ENCODE measurements at places on chromosomes 5 and 9. TPM values are rescaled to one million over a fixed set of nuclear protein-coding genes. Genes with fewer than 3 reads are reported as not detected.

C9orf153 gene
- total RNA-seq = 0.43 TPM

FOXI1 gene
- total RNA-seq = not detected

CD180 gene
- total RNA-seq = 27.4 TPM

PCDHB16 gene
- total RNA-seq = 0.54 TPM

DNA sequence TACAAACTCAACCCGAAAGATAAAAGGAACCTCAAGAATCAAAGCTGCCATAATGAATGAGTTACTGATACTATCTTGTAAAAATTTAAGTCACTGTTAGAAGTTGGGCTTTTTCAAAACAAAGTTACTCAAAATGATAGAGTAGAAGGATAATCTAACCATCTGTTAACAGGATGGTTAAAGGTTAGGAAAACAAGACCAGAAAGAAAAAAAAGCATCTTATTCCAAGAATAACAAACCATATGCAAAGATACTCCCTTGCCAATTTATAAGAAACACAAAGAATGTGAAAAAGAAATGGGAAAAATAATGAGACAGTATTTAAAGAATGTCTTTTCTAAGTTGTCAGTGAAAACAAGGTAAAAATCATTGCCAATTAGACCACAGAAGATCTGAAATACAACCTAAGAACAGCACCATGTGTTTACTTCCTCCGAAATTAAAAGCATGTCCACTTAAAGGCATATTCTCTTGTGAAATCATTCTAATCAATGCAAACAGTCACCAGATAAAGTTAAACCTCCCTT lies 51.2 kb downstream of the STRBP start:
- H3K4me3 ChIP-seq = no peak overlapping the region
- no peak for DNase-seq
- H3K36me3 ChIP-seq = no peaks in the 10 kb centered on the region
- H3K4me1 ChIP-seq = no peaks in the 10 kb centered on the region
- no peak overlapping the region for H3K27ac ChIP-seq

GRCh38 chr5:118989816-118990215 lies 1.5 kb upstream of the DTWD2 start:
- H3K36me3 ChIP-seq = no peaks in the 10 kb centered on the region
- peaks cover 15% of the 10 kb centered on the region for H3K4me1 ChIP-seq

DNA sequence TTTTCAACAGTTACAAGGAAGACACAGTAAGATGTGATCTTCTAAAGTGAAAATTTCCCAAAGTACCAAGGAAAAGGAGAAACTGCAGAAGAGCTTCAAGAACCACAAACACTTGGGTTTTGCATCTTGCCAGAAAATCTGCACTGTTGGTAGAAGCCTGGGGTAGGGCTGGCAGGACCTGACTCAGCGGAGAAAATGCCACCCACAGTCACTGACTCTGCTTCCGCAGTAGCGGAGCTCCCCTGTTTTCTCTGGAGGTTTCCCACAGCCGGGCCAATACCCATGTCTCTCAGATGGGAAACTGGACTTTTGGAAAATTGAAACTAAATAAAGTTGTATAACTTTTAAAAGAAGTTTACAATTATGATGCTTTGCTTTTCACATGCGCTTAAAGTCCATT lies 104.2 kb downstream of the MEF2C start:
- H3K27me3 ChIP-seq = no peaks in the 10 kb centered on the region
- H3K36me3 ChIP-seq = peaks cover 24% of the 10 kb centered on the region
- DNase-seq = no peak
- H3K27ac ChIP-seq = no peak overlapping the region
- no peaks in the 10 kb centered on the region for H3K4me1 ChIP-seq

DNA sequence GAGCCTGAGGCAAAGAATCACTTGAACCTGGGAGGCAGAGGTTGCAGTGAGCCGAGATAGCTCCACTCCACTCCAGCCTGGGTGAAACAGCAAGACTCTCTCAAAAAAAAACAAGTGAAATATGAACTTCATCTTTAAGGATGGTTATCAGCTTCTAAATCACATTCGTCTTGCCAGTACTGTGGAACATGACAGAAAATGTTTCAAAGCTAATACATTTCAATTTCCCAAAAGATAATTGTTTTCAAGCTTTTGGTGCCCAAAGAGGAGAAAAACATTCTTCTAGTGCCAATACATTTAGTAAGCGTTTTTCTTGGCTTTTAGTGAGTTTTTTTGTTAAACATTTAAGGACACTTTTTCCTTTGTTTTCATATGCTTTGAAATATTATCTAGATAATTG lies 4.4 kb upstream of the IFT74 start:
- H3K27ac ChIP-seq = no peak overlapping the region
- no peak overlapping the region for H3K4me3 ChIP-seq
- no peaks in the 10 kb centered on the region for H3K36me3 ChIP-seq
- H3K27me3 ChIP-seq = no peaks in the 10 kb centered on the region

DNA sequence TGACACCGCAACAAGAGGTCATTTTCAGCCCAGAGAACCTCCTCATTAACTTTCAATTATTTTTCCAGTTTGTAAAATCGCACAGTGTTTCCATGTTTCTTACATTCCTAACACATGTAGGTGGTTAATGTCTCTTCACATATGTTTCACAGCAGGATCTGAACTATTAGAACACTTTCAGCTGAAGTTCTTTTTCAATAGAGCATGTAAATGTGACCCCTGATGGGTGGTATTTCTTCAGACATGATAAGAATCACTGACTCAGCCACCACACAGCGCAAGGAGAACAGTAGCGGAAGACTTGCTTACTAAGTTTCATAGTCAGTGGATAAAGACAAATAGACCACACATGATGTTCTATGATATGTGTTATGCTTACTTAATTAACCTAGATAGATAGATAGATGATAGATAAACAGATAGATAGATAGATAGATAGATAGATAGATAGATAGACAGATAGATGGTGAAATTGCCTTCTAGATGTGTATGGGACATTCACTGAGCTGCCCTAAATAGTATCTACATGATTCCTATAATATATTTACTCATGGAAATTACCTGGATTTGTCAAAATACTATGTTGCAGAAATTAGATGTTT lies 1992.1 kb upstream of the NUDT12 start:
- no peak overlapping the region for H3K4me3 ChIP-seq
- DNase-seq = no peak
- no peaks in the 10 kb centered on the region for H3K27me3 ChIP-seq
- H3K4me1 ChIP-seq = no peaks in the 10 kb centered on the region
- no peak overlapping the region for H3K27ac ChIP-seq

Measured in spleen (tissue), 13 donors.